Stomach (tissue), 19 donors: ENCODE measurements at places on chromosomes 6 and 20. TPM values are rescaled to one million over a fixed set of nuclear protein-coding genes. Genes with fewer than 3 reads are reported as not detected.

The SALL4 gene
- 0.23 TPM for polyA plus RNA-seq

The PTPRT gene
- polyA plus RNA-seq: 0.05 TPM

The PRSS16 gene
- 18.5 TPM for polyA plus RNA-seq

The TAGAP gene
- 0.93 TPM for polyA plus RNA-seq

The NOTCH4 gene
- polyA plus RNA-seq: 8.4 TPM

The TOP1 gene
- polyA plus RNA-seq: 18.0 TPM

The TNFRSF6B gene
- 8.5 TPM for polyA plus RNA-seq

The SRMS gene
- not detected for polyA plus RNA-seq

The ZNF334 gene
- polyA plus RNA-seq: 1.6 TPM

The ELOVL2 gene
- polyA plus RNA-seq: 0.23 TPM

The PRL gene
- not detected for polyA plus RNA-seq

The GLP1R gene
- polyA plus RNA-seq: 0.05 TPM

The MAP7 gene
- 7.6 TPM for polyA plus RNA-seq

The SAMD5 gene
- 4.0 TPM for polyA plus RNA-seq

The TEAD3 gene
- 18.6 TPM for polyA plus RNA-seq

The PSORS1C1 gene
- 3.1 TPM for polyA plus RNA-seq

The PHACTR1 gene
- 0.46 TPM for polyA plus RNA-seq

The ULBP1 gene
- 0.03 TPM for polyA plus RNA-seq

The RBPJL gene
- polyA plus RNA-seq: 10.4 TPM

The C6orf163 gene
- polyA plus RNA-seq: 1.6 TPM

The TRDN gene
- not detected for polyA plus RNA-seq

The MLIP gene
- polyA plus RNA-seq: 0.48 TPM
